MV-4-11 (cell line): ENCODE measurements at places on chromosomes 16 and 17.

DNA sequence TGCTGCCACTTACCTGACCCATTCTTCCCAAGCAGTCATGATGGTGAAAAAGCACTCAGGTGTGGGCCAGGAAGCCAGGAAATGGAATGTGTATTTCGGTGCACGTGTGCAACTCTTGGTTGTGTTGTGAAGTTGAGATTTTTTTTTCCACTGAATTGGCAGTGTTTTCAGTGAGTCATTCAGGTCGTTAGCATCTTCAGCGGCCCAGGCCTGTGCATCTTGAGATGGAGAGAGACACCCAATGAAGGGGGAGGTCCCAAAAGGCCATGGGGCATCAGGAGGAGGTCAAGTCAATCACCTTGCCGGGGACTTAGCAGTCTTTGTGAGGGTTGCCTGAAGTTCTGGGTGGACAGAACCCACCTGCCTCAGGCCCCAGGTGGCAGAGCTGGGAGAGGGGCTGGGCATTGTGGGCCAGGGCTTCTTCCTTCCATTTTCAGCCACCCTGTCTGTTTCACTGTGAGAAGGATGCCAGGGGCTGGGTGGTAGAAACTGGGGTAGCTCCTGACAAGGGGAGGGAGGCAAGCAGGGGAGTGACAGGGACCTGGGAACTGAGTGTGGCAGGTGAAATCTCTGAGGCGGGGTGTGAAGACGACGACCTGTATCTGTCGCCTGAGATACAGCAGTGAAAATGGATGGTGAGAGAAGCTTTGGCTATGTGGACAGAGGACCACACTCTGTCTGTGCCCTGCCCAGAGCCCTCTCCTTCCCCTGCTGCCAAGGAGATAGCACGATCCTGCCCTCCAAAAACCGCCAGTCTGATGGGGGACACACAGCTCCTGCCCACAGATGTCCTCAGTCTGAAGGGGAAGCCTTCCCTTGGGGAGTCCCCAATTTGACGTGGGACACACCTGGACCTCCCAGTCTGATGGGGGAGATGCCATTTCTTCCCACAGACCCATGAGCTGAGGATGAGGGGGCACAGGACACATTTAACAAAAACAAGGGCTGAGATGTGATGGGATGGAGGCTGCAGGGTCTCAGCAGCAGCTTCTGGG lies 11.9 kb downstream of the TBKBP1 start:
- no peak for DNase-seq

GRCh38 chr17:73711184-73711583 lies 66.9 kb upstream of the SDK2 start:
- peak; percentile 84 for DNase-seq

DNA sequence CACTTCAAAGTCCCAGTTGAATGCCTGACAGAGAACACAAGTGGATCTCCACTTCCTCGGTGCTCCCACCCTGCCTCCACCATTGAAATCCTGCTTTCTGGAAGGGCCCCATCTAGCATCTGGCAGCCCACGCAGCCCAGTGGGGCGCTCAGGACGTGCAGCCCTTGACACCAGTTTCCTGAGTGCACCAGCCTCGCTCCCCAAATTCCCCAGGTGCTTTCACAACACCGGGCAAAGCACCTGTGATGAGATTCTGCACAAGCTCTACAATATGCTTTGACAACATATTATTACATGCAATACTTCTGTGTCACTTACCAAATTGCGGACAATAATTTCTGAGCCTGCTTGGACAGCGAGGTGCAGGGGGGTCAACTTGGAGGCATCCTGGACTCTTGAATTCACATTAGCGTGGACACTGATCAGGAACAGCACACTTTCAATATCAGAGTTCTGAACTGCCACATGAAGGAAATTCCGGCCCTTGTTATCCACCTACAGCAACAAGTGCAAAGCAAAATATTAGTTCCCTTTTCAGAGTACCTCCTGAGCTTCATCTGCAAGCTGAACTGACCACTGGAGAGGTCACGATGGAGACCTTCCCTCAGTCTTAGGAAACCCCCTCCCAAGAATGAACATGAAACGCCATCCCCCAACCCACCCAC lies 33.9 kb downstream of the CYB5D2 start:
- DNase-seq, result no peak

GRCh38 chr16:1950559-1950958 lies 3.9 kb downstream of the RPL3L start:
- no peak for DNase-seq

DNA sequence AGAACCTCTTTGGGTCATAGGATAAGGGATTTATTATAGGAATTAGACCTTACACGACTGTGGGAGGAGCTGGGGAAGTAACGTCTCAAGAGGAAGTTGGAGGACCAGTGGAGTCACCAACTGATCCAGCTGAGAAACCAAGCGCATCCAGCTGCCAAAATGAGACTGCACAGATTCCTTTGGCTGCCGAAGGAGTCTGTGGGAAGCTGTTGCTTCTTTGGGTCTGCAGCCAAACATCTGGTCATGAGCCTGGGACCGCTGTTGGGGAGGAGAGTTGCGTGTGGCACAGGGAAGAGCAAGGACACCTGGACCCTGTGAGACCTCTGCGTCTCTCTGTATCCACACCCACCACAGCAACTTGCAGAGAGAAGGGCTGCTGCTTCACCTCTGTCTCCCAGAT lies 2.4 kb upstream of the NACA2 start:
- DNase-seq, result peak; percentile 4
